ENCODE measurements at places on chromosomes 2 and 18.

DNA sequence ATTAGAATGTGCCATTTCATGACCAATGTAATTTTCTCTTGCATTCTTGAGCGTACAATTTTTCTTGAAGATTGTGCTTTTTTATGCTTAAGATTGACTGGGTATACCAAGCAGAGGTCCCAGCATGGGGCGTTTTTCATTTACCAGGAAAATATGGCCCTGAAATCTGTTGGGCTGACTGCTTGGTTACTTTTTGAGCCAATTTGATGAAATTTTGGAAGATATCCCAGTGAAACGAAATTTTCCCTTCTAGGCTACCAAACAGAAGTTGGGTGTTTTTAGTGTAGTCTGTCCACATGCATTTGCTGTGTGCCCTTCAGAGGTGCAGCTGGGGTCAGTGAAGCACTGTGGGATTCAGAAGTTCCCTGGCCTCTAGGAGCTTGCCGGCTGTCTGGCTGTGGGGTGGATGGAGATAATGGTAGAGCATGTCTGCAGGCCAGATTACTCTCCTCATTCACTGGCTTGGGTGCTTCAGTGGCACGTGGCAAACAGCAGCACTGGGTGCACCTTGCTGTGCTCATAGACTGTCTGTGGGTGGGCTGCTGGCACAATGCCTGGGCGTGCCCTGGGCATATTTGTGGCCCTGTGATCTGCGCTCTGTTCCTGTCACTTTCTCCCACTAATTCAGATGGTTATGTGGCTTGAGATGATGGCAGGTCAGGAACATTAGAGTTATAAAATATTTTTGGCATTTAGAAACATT, 73.3 kb downstream of the LDLRAD4 start:
- H3K4me3 ChIP-seq, result no peak overlapping the region
- no peak for DNase-seq
- H3K27me3 ChIP-seq, result no peaks in the 10 kb centered on the region
- H3K36me3 ChIP-seq, result no peaks in the 10 kb centered on the region

- no peaks in the 10 kb centered on the region for H3K27me3 ChIP-seq
- H3K27ac ChIP-seq, result no peak overlapping the region
- H3K4me3 ChIP-seq, result no peak overlapping the region
- no peaks in the 10 kb centered on the region for H3K36me3 ChIP-seq
- no peak for DNase-seq
These were observed 234.2 kb upstream of the SPOPL start for GRCh38 chr2:138267161-138267901.

DNA sequence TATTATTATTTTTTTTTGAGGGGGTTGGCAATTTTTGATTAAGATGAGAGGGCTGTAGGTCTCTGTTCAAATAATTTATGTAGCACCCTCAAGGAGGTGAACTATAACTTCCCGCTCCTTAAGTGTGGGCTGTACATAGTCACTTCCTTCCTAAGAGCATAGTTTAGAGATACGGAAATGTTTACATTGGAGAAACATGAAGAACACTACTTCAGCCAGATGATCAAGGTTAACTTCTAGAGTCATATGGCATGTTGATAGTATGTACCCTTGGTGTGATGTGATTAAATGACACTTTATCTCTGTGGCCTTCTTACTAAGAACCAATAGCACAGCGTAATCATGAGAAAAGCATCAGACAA, 93.7 kb downstream of the MIB1 start:
- H3K27me3 ChIP-seq, result no peaks in the 10 kb centered on the region
- no peak overlapping the region for H3K4me3 ChIP-seq
- no peak overlapping the region for H3K27ac ChIP-seq

- H3K27ac ChIP-seq, result no peak overlapping the region
- H3K27me3 ChIP-seq, result no peaks in the 10 kb centered on the region
- H3K4me3 ChIP-seq, result no peak overlapping the region
- DNase-seq, result no peak
- no peaks in the 10 kb centered on the region for H3K36me3 ChIP-seq
- H3K4me1 ChIP-seq, result no peaks in the 10 kb centered on the region
These were observed 91.5 kb upstream of the MYT1L start for GRCh38 chr2:2422621-2423020.

GRCh38 chr2:182586426-182586825, 129.6 kb upstream of the DNAJC10 start:
- H3K36me3 ChIP-seq, result no peaks in the 10 kb centered on the region
- H3K27me3 ChIP-seq, result no peaks in the 10 kb centered on the region
- no peak for DNase-seq

- no peak overlapping the region for H3K4me3 ChIP-seq
- no peak for DNase-seq
- no peaks in the 10 kb centered on the region for H3K4me1 ChIP-seq
- no peaks in the 10 kb centered on the region for H3K36me3 ChIP-seq
- H3K27me3 ChIP-seq, result no peaks in the 10 kb centered on the region
These were observed 37.7 kb downstream of the BCL11A start for GRCh38 chr2:60515721-60516226.

DNA sequence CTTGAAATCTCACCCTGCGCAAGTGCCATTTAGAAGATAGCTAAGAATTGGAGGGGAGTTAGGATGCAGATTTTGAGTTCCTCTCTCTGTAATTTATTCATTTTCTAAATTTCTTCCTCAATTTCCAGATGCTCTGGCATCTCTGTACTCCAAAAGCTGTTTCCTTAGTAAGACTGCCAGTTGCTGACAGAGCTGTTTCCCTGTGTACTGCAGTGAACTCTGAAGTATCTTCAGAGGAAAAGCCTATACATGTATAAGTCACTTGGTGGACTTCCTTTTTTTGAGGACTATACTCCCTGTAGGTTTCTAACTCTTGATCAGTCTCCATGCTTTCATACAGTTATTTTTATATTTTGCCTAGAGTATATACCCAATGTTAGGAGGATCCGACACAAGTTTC, 1.5 kb upstream of the RESP18 start:
- DNase-seq, result no peak
- H3K27ac ChIP-seq, result no peak overlapping the region
- H3K36me3 ChIP-seq, result no peaks in the 10 kb centered on the region
- no peaks in the 10 kb centered on the region for H3K27me3 ChIP-seq
- no peak overlapping the region for H3K4me3 ChIP-seq
- peaks cover 3% of the 10 kb centered on the region for H3K4me1 ChIP-seq

DNA sequence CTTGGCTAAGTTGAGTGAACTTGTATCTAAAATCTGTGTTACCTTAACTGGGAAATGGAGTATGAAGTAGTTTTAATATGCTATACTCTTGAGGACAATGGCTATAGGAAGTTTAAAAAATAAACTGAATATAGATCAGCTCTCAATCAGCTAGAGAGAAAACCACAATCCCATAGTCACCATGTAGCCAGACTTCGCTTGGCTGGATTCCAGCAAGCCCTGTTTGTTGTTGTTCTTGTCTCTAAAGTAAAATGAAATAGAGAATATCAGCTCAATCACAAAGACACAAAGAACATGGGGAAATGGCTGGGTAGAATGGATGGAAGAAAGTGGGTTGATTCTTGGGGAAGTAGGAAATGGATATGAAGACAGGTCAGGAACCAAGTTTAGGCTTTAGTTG, 234.9 kb downstream of the PHLPP1 start:
- H3K27ac ChIP-seq, result no peak overlapping the region
- H3K27me3 ChIP-seq, result no peaks in the 10 kb centered on the region
- H3K36me3 ChIP-seq, result peaks cover 64% of the 10 kb centered on the region
- H3K4me1 ChIP-seq, result no peaks in the 10 kb centered on the region
- DNase-seq, result no peak
- H3K4me3 ChIP-seq, result no peak overlapping the region

GRCh38 chr2:241613017-241613780, 23.8 kb downstream of the THAP4 start:
- no peak overlapping the region for H3K4me3 ChIP-seq
- H3K27ac ChIP-seq, result no peak overlapping the region
- H3K4me1 ChIP-seq, result no peaks in the 10 kb centered on the region
- no peaks in the 10 kb centered on the region for H3K27me3 ChIP-seq
- H3K36me3 ChIP-seq, result peaks cover 25% of the 10 kb centered on the region

All from neuronal stem cell (in vitro differentiated cells).